Stimulated activated CD4-positive, alpha-beta T cell treated with anti-CD3 and anti-CD28 coated beads, Interleukin-12 subunit alpha, Interleukin-12 subunit beta, amount 100 ng/mL, for 24 hours (primary cell): ENCODE measurements at places on chromosomes 2 and 18.

GRCh38 chr2:171883275-171883893, 10.7 kb downstream of the SLC25A12 start:
- DNase-seq, result no peak

DNA sequence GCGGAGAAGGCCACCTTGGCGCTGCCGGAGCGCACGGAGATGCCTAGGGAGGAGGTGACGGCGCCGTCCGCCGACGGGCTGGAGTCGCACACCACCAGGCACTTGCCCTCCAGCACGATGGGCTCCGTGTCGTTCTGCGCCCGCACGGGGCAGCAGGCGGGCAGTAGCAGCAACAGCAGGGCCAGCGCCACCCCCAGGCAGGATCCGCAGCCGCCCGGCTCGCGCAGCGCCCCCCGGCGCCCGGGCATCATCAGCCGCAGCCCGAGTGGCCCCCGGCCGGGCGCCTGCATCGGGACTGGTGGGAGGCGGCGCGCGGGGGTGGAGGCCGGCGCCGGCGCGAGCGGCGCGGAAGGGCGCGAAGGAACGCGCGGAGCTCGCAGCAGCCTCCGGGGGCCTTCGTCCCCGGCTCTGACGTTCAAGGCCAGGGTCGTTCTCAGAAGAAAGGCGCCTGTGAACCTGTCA, 2.2 kb downstream of the CBLN2 start:
- DNase-seq, result no peak

- DNase-seq, result no peak
Measured at GRCh38 chr2:154532763-154533162, 165.7 kb upstream of the KCNJ3 start.

DNA sequence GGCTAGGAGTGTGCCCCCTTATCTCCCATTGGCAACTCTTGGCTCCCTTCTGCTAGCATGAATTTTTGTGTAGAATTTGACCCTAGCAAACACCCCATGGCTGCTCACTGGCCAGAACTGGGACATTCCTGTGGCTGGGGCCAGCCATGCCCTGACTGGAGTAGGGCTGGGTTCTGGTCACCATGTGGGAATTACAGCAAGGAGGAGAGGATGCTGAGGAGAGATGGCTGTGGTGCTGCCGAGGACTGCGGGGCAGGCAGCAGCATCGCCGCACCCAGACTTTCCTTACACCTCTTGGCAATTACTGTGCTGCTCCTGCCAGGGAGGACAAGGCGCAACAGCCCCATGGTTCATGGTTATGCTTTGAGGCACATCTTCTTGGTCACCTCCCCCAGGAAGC, 12.7 kb downstream of the KCNF1 start:
- DNase-seq, result no peak

- DNase-seq, result no peak
Measured at GRCh38 chr2:31011587-31011986, 126.7 kb downstream of the GALNT14 start.

- DNase-seq, result no peak
Measured at GRCh38 chr18:34760444-34760843, 50.3 kb downstream of the DTNA start.

GRCh38 chr2:81981585-81981984, 1677.0 kb upstream of the LRRTM1 start:
- DNase-seq, result no peak

- DNase-seq, result no peak
Measured at GRCh38 chr2:190458352-190459107, 50.4 kb downstream of the MFSD6 start.

DNA sequence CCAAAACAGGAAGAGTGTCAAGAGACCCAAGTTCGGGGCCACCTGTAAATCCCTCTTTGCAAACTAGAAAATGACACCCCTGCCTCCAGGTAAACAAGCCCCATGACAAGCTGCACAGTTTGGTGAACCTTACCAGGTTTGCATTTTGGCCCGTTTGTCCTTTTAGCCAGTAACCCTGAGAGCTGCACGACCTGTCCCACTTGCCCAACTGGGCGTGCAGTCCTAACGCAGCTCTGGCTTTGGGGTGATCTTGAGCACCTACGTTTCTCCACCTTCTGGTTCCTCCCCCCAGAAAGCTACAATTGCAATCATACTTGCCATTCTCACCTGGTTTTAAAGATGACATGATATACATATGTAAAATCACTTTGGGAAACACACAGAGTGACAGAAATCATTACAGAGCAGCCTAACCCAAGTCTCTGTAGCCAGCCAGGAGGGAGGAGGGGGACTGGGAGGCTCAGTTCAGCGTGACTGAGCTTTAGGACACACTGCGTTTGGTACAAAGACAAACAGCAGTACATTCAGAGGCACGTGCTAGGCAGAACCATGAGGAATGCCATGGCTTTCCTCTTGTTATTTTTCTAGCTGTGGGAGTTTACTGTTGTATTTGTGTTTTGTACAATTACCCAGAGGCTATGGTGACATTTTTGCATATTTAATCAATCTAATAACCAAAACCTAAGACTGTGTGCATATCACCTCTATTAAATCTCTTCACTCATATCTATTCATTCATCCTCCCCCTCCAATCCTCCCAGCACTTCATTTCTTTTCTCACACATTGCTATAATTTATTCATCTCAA, 304.0 kb downstream of the IRS1 start:
- no peak for DNase-seq

GRCh38 chr18:29512203-29512602, 1335.3 kb upstream of the CDH2 start:
- DNase-seq, result no peak

DNA sequence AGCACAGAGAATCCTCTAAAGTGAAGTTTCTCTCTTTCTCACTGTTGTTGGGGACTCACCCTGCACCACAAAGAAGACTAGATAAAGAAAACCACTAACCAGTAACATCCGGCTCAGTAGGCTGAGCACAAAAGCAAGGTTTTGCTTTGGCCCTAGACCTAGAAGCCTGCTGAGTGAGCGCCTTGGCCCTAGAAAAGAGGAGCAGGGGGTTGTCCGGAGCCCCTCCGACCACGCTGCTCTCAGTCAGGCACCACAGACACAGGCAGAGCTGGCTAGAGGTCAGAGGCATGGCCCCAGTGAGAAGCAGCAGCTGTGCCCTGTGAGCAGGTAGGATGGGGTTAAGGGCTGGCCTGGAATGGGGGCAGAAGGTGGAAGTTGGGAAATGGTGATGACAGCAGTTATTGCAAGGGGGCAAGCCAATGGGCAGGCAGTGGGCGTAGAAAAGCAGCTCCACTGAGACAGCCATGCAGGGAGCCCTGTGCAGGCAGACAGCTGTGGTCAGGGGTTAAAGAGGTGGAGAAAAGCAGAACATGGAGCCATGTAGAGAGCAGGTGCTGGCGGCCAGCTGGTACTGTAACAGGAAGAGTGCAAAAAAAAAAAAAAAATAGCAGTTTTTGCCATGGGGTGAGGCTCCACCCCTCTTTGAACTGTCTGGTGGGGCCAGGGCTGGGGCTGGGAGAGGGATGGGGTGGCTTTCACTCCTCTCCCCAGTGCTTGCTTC, 36.9 kb upstream of the SLC14A1 start:
- no peak for DNase-seq

- no peak for DNase-seq
Measured at GRCh38 chr2:8455236-8456150, 226.4 kb upstream of the ID2 start.

- no peak for DNase-seq
Measured at GRCh38 chr2:53784436-53784835, 2.3 kb downstream of the ASB3 start.

DNA sequence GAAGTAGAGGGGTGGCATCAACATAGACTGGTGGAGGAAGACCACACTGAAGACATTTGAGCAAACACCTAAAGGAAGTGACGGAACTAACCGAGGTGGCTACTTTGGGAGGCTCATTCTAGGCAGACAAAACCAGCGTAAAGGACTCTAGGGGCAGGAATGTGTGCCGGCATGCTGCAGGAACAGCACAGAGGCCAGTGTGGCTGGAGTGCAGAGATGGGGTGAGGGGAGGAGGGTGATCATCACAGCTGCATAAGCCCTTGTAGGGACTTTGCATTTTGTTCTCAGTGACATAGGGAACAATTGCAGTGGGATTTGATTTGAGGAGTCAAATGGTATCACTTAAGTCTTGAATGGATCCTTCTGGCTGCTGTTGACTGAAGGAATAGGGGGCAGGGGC, 253.5 kb downstream of the NCKAP5 start:
- no peak for DNase-seq

DNA sequence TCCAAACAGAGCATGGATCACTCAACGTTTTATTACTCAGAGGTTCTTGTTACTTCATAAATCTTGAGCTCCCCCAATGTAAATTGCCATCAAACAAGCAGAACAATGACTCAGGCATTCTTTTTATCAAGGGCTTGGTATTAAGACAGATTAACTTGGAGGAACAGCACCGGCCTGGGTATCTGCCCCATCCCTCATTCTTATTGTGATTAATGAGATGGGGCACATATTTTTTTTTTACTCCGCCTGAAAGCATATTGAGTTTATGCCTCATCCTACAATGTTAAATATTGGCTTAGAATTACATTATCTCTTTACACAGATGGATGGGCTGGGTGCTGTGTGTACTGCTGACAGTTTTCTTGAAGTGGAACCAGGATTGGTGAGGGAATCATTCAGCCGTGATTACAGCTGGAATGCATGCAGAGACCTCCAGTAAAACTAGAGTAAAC, 387.3 kb downstream of the CLIP4 start:
- no peak for DNase-seq

- no peak for DNase-seq
Measured at GRCh38 chr2:129877795-129878775, 101.4 kb upstream of the RAB6C start.

GRCh38 chr2:161146996-161147395, 13.2 kb upstream of the TANK start:
- DNase-seq, result no peak

DNA sequence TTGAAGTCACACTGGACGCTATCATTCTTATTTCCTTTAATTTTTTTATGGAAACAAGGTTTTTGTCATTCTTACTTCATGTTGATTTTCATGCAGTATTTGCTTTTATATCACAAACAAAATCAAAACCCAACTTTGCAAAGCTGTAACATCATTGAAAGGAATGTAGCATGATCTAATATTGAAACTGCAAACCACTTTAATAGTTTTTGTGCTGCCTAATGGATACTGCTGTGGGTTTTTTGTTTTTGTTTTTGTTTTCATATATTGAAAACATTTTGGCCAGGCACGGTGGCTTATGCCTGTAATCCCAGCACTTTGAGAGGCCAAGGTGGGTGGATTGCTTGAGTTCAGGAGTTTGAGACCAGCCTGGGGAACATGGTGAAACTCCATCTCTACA, 81.6 kb downstream of the MAP2 start:
- no peak for DNase-seq

GRCh38 chr2:157487747-157488146, 43.9 kb upstream of the CYTIP start:
- no peak for DNase-seq

- DNase-seq, result no peak
Measured at GRCh38 chr2:111995148-111995547, 59.9 kb upstream of the TMEM87B start.

DNA sequence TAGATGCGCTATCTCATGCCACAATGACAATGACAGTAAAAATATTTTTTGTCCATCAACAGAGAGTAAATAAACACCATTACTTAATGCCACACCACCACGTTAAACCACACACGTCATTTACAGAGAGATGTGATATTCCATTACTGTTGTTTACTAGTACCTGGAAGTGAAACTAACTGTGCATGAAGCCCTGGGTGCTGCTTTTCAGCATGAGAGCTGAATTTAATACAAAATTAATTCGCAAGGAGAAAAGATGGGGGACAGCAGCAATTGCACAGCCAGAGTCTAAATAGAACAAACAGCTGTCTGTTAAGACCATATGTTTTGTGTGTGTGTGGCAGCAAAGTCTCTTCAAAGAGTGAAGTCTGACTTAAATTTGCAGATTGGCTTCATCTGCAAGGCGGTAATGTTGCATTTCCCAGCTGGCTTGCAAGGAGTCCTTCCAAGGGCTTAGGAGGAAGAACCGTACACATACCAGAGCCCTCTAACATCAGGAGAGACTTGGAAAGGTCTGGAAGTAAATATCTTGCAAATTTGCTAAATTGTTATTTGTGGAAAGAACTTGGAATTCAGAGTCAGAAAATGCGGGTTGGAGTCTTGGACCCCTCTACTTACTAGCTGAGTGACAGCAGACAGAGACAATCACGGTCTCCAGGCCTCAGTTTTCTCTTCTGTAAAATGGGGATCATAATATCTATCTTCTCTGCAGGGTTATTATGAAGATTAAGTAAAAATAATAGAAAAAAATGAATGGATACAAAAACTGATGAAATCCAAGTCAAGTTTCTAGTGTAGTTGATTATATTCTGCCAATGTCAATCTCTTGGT, 127.6 kb downstream of the ALPK2 start:
- DNase-seq, result no peak

- DNase-seq, result no peak
Measured at GRCh38 chr2:65751408-65751807, 319.0 kb upstream of the SPRED2 start.

GRCh38 chr2:70132244-70133126, 45.2 kb downstream of the PCBP1 start:
- no peak for DNase-seq
